Activated CD4-positive, alpha-beta T cell treated with anti-CD3 and anti-CD28 coated beads for 24 hours (primary cell): ENCODE measurements at places on chromosomes 11 and 22.

- DNase-seq, result no peak
Observed at GRCh38 chr11:46972821-46973220, 36.3 kb downstream of the CSTPP1 start.

DNA sequence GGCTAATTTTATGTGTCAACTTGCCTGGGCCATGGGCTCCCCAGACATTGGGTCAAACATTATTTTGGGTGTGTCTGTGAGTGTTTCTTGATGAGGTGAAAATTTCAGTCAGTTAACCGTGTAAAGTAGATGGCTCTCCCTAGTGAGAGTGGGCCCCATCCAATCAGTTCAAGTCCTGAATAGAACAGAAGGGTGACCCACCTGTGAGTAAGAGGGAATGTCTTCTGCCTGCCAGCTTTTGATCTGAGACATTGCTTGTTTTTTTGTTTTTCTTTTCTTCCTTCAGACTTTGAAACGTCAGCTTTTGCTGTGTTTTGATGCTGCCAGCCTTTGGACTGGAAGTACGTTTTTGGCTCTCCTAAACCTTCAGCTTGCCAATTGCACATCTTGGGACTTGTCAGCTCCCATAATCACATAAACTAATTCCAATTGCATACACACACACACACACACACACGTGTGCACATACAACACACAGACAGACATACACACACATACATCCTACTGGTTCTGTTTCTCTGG is 300.1 kb downstream of the CNTN5 start:
- no peak for DNase-seq

- DNase-seq, result no peak
Observed at GRCh38 chr11:94169516-94169915, 40.9 kb downstream of the PANX1 start.

- DNase-seq, result no peak
Observed at GRCh38 chr11:117371453-117371852, 43.8 kb downstream of the CEP164 start.

- DNase-seq, result no peak
Observed at GRCh38 chr11:31487848-31488247, 21.6 kb downstream of the IMMP1L start.

- DNase-seq, result no peak
Observed at GRCh38 chr11:95230810-95231126, 234 bp downstream of the SESN3 start.

DNA sequence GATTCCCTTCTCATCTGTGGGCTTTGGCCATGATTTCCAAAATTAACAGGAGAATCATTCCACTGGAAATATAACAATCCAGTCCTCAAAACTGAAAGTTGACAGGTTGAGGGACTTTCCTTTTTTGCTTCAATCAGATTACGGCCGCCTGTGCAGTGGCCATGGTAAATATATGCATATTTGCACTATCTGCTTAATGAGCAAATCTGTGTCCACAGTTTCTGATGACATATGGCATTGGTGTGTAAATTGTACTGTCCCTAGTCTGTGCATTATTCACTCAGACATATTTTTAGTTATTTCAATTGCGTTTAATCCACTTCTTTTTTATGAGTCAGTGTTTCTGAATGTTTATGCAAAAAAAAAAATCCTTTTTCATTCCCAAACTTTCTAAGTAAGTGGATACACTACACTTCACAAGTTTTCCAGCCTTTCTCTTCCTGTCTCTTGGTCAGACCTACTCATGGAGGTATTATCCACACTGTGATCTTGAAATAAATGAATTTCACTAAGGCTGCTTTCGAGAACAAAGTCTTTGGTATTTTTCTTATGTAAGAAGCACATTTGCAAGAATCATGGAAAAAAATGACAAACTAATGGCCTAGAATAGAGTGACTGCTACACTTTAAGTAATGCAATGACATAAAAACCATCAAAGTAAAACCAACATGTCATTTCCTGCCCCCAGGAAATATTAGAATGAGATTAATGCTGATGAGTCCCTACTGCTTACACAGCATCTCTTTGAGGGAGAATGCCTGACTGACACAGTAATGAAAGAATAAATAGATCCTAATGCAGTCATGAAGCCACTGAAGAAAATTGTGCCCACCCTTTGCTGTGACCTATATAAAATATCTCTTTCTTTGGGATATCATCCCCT is 76.4 kb upstream of the MTNR1B start:
- DNase-seq, result no peak

GRCh38 chr11:28400331-28401100 is 292.3 kb downstream of the METTL15 start:
- no peak for DNase-seq

DNA sequence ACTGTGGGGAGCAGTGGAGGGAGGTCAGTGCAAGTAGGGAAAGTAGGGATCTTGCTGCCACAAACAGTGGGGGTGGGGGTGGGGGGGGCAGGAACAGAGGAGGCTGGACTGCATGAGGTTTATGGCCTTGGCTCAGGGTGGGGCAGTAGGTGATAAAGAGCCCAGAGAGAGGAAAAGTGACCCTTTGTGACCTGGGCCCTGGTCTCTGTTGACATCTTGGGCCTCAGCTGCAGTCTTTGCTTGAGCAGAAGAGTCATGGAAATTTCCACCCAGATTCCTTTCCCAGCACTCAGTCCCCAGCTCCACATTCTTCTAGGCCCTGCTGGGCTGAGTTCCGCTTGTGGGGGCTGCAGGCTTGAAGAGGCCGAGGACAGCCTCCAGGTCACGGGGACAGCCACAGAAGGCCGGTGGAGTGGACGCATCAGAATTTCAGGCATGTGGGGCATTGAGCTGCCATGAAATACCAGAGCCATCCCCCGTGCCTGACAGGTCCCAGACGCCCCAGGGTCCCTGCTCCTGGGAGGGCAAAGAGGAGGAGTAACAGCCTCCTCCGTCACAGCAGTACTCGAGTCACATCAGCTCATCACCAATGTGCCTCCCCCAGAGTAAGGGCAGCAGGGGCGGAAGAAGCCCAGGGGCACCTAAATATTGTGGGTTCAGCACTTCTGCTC is 9.7 kb upstream of the MALAT1 start:
- no peak for DNase-seq

- no peak for DNase-seq
Observed at GRCh38 chr22:19069451-19069850, 52.8 kb downstream of the DGCR2 start.

- no peak for DNase-seq
Observed at GRCh38 chr11:16982256-16982671, 31.9 kb downstream of the PLEKHA7 start.

GRCh38 chr22:26975865-26976264 is 318.5 kb downstream of the MIAT start:
- DNase-seq, result no peak

DNA sequence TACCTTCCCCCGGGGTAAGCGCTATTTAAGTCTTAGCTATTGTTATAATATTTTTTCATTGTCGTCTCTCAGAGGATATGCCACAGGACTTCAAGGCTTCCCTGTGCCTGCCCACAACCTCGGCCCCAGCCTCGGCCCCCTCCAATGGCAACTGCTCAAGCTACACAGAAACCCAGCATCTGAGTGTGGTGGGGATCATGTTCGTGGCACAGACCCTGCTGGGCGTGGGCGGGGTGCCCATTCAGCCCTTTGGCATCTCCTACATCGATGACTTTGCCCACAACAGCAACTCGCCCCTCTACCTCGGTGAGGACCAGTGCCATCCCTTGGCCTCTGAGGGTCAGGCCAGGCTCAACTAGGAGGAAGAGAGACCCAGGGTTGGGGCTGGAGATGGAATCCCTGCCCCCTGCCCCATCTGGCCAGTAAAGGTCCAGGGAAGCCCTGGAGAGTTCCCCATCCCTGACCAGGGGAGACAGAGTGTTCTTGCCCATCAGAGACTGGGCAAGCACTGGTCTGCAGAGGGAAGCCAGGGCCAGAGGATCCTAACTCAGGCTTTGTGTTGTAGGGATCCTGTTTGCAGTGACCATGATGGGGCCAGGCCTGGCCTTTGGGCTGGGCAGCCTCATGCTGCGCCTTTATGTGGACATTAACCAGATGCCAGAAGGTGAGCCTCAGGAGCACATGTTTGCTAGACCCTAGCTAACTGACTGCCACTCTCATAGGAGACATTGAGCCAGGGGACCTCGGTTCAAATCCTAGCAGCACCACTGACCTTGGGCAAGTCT is 18.4 kb downstream of the SLCO2B1 start:
- DNase-seq, result no peak

DNA sequence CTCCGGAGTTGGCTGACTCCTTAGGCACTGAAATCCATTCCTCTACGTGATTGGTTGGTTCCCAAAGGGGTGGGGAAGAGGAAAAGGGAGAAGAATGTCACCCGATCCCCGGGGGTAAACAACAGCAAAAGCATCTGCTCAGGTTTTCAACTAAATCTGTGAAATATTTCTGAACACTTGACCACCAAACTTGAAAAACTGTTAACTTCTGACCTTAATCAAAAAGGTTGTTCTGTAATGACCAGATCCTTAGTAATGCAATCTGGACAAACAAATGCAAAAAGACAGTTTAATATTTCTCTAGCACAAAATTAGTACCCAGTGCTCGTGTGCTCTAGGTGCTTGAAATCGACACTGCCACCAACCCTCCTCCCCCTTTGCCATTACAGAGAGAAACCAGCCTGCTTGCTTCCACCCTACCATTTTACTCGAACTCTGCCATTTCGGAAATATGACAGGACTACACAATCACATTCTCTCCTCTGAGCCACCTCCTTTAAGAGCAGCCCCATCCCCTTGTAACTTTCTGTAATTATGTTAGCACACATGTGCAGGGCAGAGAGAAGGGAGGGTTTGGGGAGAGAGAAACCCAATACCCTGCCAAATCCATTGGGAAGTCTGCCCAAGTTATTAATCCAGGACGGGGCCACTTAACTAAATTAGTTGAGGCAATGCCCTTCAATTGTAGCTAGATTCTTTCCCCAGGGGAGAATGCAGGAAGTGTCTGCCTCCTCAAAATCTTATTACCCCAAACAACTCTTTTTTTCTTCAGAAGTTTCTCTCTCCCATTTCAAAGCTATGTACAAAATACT is 113.8 kb downstream of the RBFOX2 start:
- no peak for DNase-seq

DNA sequence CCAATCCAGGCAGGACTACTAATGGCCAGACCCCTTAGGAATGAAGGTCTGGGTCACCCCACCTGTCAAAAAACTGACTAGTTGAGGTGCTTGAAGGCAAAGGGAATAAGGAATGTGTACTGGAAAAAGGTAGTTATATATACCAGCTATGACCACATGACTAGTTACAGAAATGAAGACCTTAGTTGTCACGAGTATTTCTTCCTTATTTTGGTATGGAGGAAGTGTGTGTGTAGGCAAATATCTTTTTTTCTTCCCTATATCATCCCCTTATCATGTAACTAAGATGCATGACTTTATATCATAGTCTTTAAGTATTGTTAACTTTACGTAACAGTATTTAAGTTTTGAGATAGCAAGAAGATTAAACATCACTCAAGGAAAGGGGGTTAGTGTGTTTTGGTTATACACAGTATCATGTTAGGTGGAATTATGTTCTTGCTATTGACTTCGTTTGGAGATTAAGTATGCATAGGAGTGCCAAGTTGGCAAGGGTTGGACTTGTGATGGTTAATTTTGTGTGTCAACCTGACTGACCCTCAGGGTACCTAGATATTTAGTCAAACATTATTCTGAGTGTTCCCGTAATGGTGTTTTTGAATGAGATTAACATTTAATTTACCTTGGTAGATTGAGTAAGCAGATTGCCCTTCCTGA is 38.2 kb upstream of the NARS2 start:
- no peak for DNase-seq

GRCh38 chr11:112050721-112051120 is 23.1 kb downstream of the PIH1D2 start:
- DNase-seq, result no peak

GRCh38 chr22:42967005-42967404 is 47.9 kb downstream of the PACSIN2 start:
- no peak for DNase-seq

- DNase-seq, result no peak
Observed at GRCh38 chr11:117936973-117937372, 7.8 kb upstream of the TMPRSS13 start.

- no peak for DNase-seq
Observed at GRCh38 chr11:30329150-30329940, 6.4 kb downstream of the ARL14EP start.

- no peak for DNase-seq
Observed at GRCh38 chr22:49749885-49750510, 77.7 kb downstream of the BRD1 start.

- no peak for DNase-seq
Observed at GRCh38 chr11:72230764-72231365, 6.3 kb downstream of the INPPL1 start.

DNA sequence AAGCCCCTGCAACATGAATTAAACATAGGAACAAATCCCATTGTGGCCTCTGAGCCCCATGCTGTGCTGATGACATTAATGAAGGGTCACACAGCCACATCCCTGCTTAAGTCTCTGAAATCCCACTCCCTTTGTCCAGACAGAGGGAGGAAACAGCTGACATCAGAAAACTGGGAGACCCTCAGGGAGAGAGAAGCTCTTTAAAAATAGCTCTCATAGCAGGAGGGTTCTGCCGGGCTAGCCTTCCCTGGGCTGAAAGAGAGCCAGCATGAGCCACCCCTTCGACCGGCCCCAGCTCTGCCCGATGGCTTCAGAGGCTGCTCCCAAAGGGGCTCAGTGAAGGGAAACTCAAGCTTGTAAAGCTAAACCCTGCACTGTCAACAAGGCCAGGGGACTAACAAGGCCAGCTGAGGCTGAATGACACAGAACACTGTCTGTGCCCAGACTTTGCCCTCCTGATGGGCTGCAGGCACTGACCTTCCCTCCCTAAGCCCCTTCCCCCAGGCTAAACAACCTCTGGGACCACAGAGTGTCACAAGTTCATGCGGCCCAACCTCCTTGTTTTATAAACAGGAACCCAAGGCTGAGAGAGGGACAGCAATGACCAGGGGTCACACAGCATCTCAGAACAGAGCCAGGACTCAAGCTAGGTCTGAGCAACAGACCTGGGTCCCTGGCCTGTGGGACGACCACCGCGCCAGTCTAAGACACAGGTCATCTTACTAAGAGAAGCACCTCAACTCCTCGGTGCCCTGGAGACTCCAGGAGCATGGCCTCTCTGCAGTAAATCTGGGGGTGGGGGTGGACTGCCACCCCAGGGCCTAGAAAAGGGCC is 163.8 kb downstream of the CHST1 start:
- no peak for DNase-seq

DNA sequence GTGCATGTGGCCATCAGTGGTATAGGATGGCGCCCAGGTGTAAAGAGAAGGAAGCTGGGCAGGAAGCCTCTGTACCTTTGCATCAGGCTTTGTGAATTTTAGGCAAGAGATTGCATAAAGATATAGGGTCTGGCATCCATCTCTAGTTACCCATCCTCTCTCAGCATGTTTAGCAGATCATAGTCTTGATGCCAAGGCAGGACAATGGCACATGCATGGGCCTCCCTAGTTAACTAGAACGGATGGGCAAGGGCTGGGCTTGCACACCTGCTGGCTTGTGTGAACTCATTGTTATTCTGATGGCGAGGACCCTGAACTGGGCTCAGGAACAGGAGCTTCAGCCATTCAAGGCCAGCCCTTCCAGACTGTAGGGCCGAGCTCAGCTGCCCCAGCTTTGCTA is 229.2 kb upstream of the NCAM1 start:
- DNase-seq, result no peak

DNA sequence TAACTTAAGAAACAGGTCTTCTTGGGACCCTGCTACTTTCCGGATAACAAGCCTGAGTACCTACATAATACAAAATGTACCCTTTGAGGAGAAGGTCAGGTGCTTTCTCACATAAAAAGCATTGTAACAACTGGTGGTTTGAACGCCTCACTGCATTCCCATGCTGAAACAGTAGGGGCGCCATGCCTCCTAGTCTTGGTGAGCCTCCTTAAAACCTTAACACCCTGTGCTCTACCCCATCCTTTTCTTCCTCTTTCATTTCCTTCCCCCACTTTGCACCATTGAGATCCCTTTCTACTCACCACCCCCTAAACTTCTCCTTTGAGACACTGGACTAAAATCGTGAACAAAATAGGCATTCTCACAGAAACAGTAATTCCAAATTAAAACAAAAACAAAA is 729.3 kb downstream of the NTM start:
- no peak for DNase-seq
